ENCODE measurements at places on chromosomes 1 and 21.
A peak's percentile ranks its signal among the peaks of the same experiment; 100 is the strongest.

- no peak for DNase-seq
Measured at GRCh38 chr21:34333121-34333739, 30.6 kb upstream of the KCNE2 start.

GRCh38 chr1:94660994-94661393 is 119.4 kb upstream of the F3 start:
- no peak for DNase-seq

GRCh38 chr1:42189931-42190853 is 25.6 kb upstream of the GUCA2A start:
- no peak for DNase-seq

DNA sequence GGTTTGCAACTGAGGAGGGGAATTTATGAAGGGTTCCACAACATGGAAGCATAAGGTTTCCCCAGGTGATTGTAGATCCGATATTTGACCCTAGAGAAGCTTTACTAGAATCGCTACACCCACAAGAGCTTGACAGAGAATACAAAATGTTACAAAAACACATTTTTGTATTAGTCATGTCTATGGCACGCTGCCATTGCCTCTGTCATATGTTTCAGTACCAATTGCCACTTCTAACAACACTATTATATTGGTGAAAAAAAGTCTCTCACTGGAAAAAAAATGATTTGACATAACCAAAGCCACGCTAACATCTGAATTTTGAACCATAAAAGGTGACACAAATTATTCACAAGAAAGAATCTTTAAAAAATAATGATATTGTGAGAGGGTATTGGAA is 214.5 kb downstream of the KCNT2 start:
- no peak for DNase-seq

GRCh38 chr1:224542783-224543440 is 73.2 kb upstream of the CNIH3 start:
- peak; percentile 5 for DNase-seq

DNA sequence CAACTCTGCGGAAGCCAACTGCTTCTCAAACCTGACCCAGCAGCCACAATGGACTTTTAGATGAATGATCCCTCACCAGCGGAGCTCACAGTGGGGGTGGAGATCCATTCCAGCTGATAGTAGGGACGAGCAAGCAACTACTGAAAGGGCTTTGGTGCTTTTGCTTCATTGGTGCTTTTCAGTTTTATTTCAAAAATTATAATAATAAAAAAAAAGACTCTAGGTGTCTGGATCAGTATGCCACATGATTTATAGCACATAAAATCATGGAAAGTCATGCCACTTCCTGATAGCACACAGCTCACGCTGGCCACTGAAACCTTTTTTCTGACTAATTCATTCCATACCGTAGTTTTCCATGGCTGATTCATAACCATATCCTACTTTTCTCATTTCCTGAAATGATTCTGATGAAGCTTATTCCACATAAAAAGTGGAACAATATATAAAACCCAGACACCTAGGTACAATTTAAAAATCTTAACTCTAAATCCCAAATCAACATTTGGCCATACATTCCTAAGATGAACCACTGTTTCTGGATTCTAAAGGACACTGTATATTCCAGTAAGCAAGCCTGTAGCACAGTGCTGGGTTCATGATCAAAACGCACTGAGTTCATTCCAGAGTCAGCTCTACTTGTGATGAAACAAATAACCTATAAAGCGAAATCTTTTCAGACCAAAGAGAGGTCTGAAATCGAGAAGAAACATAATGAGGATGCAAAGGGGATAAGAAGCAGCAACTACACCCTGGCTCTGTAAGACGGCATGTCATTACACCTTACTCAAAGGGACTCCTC is 41.3 kb upstream of the KCNE1 start:
- no peak for DNase-seq

Measured in stimulated activated CD8-positive, alpha-beta memory T cell treated with anti-CD3 and anti-CD28 coated beads, Interleukin-7, amount 100 ng/mL, for 4 hours (primary cell).